NK-92 treated with Interleukin-12 subunit alpha and Interleukin-12 subunit beta, amount 100 ng/mL, for 24 hours (cell line): ENCODE measurements at places on chromosomes 7 and 10.

GRCh38 chr10:60479305-60480020 is 89.8 kb upstream of the ANK3 start:
- DNase-seq: no peak

DNA sequence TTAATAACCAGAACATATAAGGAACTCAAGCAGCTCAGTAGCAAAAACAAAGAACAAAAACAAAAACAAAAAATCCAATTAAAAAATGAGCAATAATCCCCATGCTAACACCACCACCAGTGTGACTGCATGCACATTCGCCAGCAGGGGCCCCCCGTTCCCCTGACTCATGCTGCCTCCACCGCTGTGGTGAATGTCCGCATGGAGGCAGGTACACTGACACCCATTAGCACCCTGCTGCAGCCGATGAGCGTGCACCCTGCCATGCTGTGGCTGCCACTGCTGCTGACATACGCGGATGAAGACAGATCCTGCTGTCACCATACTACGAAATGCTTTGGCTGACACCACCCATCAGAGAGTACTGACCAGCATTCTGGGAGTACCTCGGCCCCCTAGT is 321.6 kb upstream of the LRRTM3 start:
- DNase-seq: no peak

- DNase-seq: no peak
Measured at GRCh38 chr7:37408291-37409228, 40.1 kb downstream of the ELMO1 start.

GRCh38 chr7:12294701-12295100 is 83.6 kb downstream of the TMEM106B start:
- no peak for DNase-seq

DNA sequence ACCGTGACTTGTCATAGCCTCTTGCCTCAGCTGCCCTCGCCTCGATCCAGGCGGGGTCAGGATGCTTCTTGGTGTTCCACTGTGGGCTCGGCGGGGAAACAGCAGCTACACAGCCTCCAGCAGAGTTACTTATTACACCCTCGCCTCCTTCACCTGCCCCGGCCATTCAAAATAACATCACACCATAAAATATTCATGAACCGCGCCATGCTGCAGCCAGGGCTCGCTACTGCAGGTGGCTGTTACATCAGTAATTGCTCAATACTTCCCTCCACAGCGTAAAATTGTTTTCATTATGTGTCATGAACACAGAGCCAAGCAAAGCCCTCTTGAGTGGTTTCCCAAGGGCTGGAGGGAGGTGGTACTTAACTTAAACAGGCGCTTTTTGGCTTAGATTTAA is 241.5 kb upstream of the SP8 start:
- no peak for DNase-seq

- no peak for DNase-seq
Measured at GRCh38 chr10:1187855-1188557, 131.8 kb downstream of the WDR37 start.

GRCh38 chr7:154574235-154574634 is 428.7 kb downstream of the PAXIP1 start:
- DNase-seq: no peak

- DNase-seq: no peak
Measured at GRCh38 chr7:107581387-107582013, 1.5 kb downstream of the BCAP29 start.

- DNase-seq: peak; percentile 4
Measured at GRCh38 chr7:94697035-94697974, 41.4 kb upstream of the SGCE start.

DNA sequence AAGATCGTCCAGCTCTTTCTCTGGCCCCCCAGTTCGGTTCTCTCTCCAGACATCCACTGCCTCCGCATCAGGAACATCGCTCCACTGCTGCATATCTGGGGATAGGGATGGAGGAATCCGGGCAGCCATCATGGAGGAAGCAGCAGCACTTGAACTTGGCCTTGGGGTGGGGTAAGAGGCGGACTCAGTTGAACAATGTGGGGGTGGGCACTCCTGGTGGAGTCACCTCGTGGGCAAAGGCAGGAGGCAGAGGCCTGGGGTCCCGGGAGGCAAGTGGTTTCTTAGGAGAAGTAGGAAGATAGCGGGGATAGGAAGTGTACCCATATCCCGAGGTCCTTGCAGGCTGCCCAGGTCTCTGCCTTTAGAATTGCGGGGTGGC is 98.3 kb downstream of the CHST15 start:
- DNase-seq: no peak
